Naive thymus-derived CD4-positive, alpha-beta T cell (primary cell): ENCODE measurements at places on chromosomes 12 and 14. TPM values are rescaled to one million over a fixed set of nuclear protein-coding genes. Genes with fewer than 3 reads are reported as not detected.

STXBP6 gene
- total RNA-seq, result not detected

RNU4-1 gene
- total RNA-seq, result 2,380 TPM

CLEC2B gene
- total RNA-seq, result 86.8 TPM

AHNAK2 gene
- total RNA-seq, result not detected

DNA sequence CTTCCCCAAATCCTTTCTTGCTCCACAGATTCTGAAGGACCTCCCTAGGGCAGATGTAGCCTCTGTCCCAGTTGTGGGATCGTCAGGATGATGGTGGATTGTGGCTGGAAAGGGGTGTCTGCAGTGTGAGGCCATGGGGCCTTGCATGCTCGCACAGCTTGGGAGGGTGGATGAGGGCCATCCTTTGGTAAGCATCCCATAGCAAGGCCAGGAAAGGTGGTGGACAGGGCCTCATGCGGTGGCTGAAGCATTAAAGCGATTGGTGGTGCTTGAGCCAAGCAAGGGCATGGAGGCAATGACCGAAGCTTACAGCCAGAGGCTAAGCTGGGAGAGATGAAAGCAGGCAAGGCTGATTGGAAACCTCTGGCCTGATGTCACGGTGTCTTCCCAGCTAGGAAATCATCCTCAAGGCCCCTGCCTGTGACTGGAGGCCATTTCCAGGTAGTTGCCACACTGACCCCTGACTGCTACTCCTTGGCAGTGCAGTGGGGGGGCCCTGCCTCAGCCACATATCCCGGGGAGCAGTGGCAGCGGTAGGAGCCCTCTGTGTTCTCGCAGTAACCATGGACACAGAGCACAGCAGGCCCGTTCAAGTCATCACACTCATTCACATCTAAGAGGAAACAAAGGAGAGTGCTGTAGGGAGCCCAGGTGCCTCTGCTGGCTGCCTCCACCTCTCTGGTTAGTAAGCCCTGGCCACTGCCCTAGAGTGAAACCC, 7.0 kb downstream of the ISCA2 start:
- H3K27me3 ChIP-seq, result no peaks in the 10 kb centered on the region
- no peaks in the 10 kb centered on the region for H3K4me1 ChIP-seq
- no peak for DNase-seq
- H3K4me3 ChIP-seq, result no peak overlapping the region
- no peaks in the 10 kb centered on the region for H3K36me3 ChIP-seq
- H3K27ac ChIP-seq, result no peak overlapping the region

GRCh38 chr12:126362964-126363363, 1297.7 kb downstream of the AACS start:
- DNase-seq, result no peak
- no peak overlapping the region for H3K4me3 ChIP-seq
- no peaks in the 10 kb centered on the region for H3K4me1 ChIP-seq
- no peak overlapping the region for H3K27ac ChIP-seq

DNA sequence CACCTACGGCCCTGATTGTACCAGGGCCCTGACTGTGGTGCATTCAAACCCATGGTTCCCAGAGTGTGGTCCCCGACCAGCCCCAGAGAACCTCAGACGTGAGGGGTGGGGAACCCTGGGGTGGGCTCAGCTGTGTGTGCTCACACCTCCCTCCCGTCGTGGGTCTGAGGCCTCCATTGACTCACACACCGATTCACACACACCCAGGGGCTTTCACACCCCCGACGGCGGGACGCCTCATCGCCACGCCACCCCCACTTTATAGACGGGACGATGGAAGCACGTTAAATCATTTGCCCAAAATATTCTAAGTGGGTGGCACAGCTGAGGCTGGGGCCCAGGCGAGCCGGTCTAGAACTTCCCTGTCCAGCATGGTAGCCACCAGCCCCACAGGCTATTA, 3.4 kb upstream of the FBRSL1 start:
- no peak overlapping the region for H3K4me3 ChIP-seq
- H3K27me3 ChIP-seq, result no peaks in the 10 kb centered on the region
- H3K27ac ChIP-seq, result no peak overlapping the region
- no peaks in the 10 kb centered on the region for H3K36me3 ChIP-seq

DNA sequence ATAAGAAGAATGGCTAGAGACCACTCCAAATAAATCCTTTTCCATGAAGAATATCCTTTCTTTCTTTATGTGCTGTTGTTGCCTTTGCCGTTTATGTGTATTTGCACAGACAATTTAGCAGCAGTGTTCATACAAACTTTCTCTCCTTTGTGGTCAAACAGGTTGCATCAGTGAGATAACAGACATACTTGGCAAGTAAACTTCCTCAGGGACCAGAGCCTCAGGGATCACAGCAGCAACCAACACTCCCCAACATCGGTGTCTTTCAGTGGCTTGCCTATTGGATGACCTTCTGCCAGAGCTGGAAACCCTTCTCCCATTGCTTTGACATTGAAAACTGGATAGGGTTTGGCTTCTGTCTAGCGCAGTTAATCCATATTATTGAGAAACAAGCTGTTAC, 252.2 kb downstream of the BTG1 start:
- H3K27me3 ChIP-seq, result no peaks in the 10 kb centered on the region
- no peaks in the 10 kb centered on the region for H3K4me1 ChIP-seq
- no peak overlapping the region for H3K4me3 ChIP-seq
- no peak overlapping the region for H3K27ac ChIP-seq

- H3K27ac ChIP-seq, result no peak overlapping the region
- no peaks in the 10 kb centered on the region for H3K4me1 ChIP-seq
- H3K4me3 ChIP-seq, result no peak overlapping the region
- no peaks in the 10 kb centered on the region for H3K27me3 ChIP-seq
- no peak for DNase-seq
- H3K36me3 ChIP-seq, result no peaks in the 10 kb centered on the region
Observed at GRCh38 chr14:72790887-72791566, 102.9 kb downstream of the DPF3 start.

DNA sequence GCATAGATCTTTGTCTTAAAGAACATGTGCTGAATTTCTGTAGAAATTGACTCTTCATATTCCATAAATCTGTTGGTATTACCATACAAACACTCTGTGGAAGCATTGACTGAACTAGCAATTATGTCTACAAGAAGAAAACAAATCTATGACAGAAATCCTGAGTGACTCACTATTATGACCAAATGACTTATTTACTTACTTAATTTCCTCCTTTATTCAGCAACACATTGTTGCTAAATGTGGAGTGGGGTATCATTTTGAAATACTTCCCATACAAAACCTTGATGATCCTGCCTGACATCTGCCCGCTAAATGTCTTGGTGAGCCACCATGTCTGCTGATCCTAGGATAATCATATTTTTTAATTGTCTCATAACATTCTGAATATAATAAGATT, 99.1 kb upstream of the SLCO1C1 start:
- H3K27ac ChIP-seq, result no peak overlapping the region
- H3K4me3 ChIP-seq, result no peak overlapping the region
- no peaks in the 10 kb centered on the region for H3K36me3 ChIP-seq
- DNase-seq, result no peak

MMP19 gene
- 0.78 TPM for total RNA-seq

NUP107 gene
- 45.2 TPM for total RNA-seq
